ENCODE measurements at places on chromosomes 2 and 18.

- DNase-seq = no peak
Observed at GRCh38 chr18:10745971-10746370, 220.1 kb downstream of the NAPG start.

DNA sequence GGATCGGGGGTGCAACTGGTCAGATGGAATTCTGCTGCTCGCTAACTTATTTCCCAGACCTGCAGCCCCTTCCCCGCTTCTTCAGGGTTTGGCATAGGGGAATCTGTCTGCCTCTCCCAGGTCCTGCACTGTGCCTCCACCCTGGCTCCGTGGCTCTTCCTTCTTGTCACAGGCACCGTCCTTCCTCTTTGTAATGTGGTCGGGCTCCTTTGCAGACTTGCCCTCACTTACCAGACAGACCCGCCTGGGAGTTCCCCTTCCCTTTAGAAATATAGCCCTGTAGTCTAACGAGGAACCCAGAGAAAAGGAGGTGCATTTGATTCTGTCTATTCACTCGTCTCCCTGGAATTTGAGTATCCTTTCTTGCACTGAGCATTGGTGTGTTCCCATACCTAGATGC is 63.9 kb upstream of the PAX8 start:
- no peak for DNase-seq

DNA sequence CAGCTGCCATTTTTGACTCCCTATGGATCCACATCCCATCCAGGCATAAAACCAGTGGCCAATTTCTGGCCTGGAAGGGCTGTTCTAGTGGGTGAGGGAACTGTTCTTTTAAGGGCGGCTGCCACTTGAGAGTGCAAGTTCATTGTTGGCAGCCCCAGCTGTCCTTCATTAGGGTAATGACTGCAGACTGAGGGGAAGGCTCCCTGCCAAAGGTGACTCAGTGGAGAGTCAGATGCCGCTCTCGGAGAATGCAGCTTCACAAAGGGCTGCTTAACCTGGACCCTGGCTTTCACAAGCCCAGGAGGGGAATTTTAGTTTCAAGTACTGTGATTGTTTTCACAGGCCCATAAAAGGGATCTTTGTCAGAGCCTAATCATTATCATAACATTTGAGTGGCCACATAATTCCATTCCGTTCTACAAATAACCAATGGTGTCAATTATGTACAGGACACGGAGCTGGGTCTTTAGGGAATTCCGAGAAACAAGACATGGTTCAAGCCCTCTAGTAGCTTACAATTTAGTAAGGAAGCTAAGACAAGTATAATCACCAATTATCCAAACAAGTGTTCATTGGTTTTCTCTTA is 235.7 kb downstream of the CDCA7 start:
- DNase-seq = no peak

DNA sequence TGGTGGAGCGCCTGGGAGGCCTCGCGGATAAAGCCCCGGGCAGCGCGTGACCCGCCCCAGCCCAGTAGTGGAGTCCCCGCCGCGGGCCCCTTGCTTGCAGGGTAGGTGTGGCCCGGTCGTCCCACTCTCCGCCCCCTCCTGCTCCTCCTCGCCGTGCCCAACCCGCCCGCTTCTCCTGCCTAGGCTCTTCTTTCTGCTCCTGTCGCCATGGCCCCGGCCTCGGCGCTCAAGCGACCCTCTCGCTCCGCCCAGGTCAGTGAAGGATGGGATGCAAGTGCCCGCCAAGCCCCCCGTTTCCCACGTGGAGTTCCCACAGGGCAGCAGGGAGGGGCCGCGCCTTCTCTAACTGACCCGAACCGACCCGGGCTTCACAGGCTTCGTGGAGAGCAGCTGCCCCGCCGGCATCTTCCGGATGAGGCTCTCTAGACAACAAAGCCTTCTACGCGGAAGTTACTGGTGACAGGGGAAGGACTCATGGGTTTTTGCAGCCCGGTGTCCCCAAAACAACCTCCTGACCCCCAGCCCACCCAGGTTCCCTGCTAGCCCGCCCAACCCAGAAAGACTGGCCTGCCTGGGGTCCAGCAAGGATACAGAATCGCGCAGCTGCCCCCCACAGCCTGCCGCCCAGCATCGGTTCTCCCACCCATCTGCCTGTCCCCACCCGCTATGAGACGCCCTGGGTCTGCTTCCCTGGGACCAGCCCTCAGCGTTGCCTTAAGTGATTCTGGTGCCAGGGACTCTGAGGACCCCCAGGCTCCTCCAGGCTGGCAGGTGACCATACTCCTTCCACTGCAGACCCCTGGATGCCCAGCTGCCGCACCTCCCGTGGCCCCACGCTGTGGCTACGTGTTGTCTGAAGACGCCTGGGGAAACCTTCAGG is 32.8 kb downstream of the TTC32 start:
- DNase-seq = peak; percentile 24

DNA sequence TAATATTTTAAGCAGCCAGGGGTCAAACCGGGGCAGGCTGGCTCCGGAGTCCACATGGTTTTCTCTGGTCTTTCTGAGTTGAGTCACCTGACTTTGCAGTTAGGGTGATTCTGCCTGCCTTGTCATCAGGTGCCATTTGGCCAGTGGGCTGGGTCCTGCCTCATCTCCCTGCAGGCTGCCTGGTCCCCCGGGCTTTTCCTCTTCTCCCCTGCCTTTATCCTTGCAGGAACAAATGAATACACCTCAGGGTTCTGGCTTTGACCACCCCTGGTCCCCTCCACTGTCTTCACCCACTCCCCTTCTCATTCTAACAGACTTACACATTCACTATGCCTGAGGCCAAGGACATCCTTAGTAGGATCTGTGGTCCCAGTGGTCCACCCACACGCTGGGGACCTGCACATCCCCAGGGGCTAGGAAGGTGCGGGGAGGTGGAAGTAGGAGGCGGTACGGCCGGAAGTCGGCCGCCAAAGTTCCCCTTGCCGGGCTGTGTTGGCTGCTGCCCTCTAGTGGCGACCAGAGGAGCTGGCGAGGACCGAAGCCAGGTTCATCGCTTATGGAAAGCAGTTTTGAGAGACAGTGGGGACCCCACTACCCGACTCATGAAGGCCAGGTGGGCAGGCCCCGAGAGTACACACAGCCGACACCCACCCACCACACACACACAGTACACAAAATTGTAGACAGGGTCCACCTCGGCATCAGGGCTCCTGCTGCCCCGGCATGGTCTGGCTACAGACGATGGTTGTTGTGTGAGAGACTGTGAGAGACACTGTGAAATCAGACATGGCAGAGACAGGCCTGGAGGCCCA is 6.3 kb upstream of the TEX261 start:
- DNase-seq = peak; percentile 63

DNA sequence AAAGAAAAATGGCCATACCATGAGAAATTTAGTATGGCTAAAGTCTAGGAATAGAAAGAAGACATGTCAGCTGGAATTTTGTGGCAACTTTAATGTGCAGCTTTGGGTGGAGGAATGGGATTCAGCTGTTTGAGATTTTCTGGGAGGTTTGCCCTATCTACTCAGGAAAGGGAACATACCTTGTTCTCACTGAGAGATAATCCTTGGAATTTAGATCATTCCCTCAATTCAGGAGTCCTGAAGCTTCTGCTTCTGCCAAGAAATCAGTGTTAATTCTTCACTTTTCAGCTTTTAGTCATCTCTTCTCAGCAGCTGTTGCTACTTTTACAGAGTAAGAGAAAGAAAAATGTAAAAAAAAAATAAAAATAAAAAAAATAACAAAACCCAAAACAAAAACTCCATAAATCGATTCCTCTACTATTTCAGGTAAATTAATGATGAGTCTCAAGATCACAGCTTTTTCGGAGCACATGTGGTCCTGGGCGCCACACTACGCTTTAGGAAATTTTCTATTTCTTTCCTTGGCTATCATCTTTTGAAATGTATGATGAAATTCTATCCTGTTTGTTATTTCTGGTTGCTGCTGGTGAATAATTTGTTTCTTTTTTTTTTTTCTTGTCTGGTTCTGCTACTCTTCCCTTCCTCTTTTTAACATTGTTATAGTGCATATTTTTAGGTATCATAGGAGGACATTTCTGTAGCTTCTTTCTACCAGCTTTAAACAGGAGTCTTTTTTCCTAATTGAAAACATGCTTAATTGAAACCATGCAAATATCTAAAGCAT is 18.9 kb upstream of the BAZ2B start:
- no peak for DNase-seq

- no peak for DNase-seq
Observed at GRCh38 chr2:165833156-165833555, 39.1 kb upstream of the GALNT3 start.

- no peak for DNase-seq
Observed at GRCh38 chr18:46859855-46860254, 57.5 kb downstream of the PIAS2 start.

DNA sequence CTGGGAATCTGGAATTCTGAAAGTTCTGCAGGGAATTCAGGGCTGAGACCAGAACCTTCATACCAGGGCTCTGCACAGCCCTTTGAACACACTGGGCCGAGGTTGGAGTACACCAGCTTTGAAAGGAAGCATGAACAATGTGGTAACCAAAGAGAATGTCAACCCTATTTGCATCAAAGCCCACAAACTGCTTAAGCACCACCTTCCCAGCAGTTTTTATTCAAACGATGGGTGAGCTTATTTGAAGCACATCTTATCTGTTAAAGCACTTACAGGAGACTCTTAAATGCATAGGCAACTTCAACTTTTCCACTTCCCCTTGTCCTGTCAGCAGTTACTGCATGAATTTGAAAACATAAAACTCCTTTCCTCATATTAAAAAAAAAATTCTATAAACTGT is 96.6 kb downstream of the TXNL1 start:
- no peak for DNase-seq

DNA sequence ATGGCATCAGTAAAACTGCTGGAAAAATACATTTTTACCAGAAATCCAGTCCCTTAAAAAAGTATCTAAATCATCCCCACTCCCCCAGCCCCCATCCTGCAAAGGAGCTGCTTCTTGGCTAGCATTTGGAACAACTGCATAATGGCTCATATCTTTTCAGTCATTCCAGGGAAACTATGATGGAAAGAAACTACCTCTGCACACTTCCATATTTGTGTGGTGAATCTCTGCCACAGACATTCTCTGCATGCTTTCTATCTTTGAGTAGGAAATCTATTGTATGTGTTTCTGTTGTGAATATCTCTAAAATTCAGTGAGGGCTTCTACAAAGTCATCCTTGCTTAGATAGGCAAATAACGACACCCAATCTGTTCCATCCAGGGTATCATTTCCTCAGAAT is 632.3 kb downstream of the LRP1B start:
- no peak for DNase-seq

- DNase-seq = no peak
Observed at GRCh38 chr2:130894326-130894942, 57.7 kb downstream of the ARHGEF4 start.

DNA sequence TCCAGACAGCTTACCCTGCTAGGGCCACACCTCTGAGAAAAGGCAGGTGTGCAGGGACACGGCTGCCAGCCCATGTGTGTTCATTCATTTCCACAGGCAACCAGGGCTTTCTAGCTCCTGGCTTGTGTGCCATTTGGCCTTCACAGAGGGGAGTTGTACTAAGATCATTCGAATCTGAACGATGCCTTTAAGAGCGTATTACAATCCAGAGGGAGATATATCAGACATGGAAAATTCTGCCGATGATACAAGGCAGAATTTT is 64.2 kb upstream of the OTOF start:
- no peak for DNase-seq

- no peak for DNase-seq
Observed at GRCh38 chr18:31246460-31246859, 71.5 kb upstream of the DSG1 start.

- DNase-seq = no peak
Observed at GRCh38 chr2:121709776-121710469, 26.8 kb downstream of the NIFK start.

DNA sequence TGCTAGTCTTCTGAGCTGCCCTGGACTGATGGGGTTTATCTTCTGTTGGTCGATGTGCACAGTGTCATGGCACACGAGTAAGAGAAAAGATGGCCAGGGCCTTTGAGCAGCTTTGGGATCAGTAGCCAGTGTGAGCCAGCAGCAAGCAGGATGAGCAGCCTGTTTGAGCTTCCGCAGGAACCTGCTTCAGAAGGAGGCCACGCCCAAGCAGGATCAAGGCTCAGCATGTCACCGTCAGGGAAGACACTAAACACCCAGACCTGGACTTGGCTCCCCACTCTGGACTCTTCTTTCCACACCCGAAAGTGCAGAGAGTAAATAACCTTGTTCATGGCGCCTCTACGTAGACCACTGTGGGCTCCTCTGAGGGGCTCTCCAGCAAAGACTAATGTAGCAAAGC is 25.2 kb upstream of the ASB1 start:
- no peak for DNase-seq

- DNase-seq = no peak
Observed at GRCh38 chr2:166329465-166329864, 46.3 kb downstream of the SCN9A start.

DNA sequence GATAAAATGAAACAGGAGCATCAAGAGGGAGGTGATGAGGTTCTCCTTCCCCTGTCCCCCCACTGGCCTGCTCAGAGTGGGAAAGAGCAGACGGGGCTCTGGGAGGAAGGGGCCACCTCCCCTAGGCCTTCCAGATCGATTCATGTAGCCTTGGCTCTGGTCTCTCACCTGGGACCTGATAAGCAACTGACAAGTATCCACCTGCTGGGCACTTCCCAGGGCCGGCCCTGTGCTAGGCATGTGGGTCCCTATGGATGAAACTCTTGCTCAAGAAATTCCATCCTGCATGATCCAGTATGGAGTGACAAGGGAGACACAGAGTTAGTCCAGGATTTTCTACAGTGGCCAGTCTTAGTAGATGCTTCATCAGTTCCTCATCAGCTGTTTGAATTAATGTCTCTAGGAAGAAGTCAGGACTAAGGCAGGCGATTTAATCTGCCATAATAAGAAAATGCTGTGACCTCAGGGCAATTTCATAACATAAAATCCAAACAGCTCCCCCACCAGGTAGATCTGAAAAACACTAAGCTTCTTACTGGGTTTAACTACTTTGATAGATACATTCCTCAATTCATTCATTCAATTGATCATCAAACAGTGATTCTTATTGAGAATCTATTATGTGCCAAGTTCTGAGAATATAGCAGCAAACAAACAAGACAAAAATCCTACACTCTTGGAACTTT is 44.7 kb upstream of the ZFP36L2 start:
- DNase-seq = no peak

GRCh38 chr2:70962211-70962884 is 16.1 kb upstream of the ANKRD53 start:
- DNase-seq = no peak

DNA sequence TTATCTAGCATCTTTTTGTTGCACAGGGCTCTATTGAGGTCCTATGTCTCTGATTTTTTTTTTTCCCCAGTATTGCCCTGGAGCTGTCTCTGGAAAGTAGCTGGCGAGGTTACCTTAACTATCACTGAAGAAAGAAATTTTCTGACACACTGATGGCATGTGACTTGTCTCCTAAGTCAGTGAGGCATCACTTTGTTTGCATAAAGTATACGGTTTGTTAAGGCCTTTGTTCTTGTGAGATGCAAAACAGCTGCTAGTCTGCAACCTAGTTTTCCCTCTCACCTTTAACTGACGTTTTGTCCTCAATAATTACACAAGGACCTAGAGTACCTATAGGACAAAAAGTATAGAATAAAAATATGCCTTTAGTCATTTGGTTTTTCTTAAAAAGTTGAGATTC is 41.8 kb downstream of the UBXN4 start:
- DNase-seq = no peak

All from activated CD8-positive, alpha-beta memory T cell treated with anti-CD3 and anti-CD28 coated beads for 48 hours (primary cell).